NCI-H2029 treated with DMSO at 0.1 percent for 48 hours (cell line): ENCODE measurements at places on chromosomes 2 and 18.

GRCh38 chr2:74290466-74291217, 52.6 kb downstream of the SLC4A5 start:
- DNase-seq = no peak

- DNase-seq = no peak
Measured at GRCh38 chr18:62777814-62778213, 62.5 kb downstream of the PHLPP1 start.

DNA sequence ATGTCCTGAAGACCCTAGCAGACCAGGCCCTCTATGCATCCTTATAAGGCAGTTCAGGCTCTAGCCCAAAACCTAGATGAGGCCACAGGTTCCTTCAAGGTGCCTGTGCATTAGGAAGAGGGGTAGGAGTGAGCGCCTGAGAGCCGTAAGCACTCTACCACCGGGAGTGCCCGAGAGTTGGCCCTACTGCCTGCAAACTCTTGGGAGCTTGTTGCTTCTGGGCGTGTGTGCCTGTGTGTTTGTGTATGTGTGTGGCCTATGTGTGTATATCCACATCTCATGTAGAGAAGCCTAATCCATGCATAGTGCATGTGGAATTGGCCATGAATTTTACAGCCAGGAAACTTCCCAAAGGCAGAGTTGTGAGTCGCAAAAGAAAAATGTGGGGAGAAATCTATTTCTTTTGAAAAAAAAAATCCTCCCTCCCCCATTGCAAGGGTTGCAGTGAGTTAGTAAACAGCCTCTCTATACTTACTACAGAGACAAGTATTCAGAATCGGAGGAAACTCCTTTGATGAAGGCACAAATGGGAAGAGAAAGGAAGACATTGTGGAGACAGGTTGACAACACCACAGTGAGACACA, 96.8 kb downstream of the ADD2 start:
- DNase-seq = no peak

DNA sequence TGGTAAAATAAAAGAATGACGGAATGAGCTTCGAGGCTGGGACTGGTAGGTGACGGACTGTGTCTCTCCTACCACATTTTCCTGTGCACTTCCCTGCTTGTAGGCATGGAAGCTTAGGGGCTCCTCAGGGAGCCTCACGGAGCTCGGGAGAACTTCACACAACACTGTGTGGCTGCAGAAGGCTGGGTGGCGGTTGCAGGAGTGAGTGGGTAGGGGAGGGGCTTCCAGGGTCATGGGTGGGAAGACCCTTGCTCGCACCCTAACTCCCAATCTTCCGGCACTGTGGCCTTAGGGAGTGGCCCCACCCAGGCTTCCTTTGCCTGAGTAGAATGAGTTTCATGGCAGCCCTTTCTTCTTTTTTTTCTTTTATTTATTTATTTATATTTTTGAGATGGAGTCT, 128.6 kb downstream of the INHBB start:
- DNase-seq = no peak

DNA sequence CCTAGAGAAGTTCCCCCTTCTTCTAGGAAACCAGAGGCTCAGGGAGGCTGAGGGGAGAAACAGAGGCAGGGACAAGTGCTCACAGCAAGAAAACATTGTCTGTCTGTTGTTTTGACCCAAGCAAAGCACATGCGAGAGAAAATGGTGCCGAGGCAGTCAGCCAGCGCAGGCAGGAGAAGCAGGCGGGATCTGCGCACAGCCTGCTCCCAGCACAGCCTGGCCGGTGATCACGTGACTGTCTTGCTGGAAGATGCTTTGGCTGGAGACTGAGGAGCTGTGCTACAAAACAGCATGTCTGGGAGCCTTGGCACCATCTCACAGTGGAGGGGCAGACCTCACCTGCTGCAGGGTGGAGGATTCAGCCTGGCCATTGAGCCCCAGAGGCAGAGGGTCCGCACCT, 93.7 kb upstream of the MYCN start:
- no peak for DNase-seq
